ENCODE measurements at places on chromosomes 4 and X.

GRCh38 chr4:107050525-107051135 is 14.5 kb upstream of the DKK2 start:
- DNase-seq: no peak

DNA sequence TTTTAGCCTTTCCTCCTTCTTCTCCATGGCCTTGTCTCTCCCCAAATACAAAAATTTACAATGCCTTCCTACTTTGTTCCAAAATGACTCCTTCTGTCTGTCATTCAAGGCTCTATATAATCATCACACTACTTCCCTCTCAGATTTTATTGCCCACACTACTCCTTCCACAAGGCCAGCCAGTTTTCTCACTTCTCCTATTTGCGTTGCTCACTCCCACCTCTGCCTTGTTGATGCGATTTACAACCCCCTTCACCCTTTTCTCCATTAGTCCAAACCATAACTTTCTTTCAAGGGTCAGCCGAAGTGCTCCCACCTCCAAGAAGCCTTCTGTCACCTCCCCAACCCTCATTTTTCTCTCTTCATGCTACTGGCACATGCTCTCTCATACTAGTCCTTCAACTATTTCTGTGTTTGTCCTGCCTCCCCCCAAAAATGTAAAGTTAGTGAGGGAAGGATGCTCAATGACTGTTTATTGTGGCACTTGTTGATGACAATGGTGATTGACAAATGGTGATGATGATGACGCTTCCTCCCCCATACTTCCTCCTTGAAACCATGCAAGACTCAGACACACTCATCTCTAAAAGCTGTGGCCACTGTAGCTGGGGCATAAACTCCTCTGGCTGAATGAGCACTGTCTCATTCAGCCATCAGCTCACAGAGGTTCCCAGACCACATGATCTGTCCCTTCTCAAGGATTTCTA is 2.7 kb upstream of the XKRX start:
- no peak for DNase-seq

DNA sequence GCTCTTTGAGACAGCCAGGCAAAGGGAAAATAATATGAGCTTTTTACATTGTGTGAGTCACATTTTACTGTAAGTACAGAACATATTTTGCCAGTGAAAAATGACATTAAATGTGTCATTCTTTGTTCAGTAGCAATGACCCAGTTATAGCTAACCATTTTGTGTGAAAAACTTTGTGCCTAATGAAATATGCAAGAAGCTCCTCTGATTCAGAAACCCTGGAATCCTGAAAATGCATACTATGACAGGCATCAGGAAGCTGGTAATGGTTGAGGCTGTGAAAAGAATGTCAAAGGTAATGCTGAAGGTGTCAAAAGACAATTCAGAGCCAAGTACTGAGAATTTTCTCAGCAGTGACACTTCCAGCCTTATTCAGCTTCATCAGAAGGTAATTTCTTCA is 549.5 kb upstream of the SMIM31 start:
- DNase-seq: no peak

DNA sequence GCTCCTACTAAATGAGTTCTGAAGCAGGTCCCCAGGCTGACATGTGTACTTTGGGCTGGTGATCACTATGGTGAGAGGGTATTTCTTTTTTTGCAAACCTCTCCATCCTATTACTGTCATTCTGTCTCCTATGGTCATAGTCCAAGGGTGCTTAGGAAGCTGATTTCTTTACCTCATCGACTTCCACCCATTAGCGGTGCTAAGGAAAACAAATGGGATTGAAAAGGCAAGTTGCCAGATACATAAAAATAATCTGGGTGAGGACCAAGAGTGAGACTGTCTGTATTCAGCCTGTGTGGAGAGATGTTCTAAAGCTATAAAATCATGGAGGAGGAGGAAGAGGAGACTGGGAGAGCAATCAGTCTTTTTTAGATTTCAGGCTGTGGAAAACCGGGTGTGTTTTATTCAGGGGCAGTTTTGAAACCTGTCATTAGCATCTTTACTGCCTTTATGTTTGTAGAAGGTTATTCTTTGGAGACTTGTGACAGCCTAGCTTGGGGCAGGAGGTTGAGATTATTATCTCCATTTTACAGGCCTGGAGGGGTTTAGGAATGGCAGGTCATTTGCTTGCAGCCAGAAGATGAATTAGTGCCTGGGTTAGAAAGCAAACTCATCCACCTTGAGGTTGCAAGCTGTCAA is 1.9 kb downstream of the TMEM164 start:
- DNase-seq: no peak

DNA sequence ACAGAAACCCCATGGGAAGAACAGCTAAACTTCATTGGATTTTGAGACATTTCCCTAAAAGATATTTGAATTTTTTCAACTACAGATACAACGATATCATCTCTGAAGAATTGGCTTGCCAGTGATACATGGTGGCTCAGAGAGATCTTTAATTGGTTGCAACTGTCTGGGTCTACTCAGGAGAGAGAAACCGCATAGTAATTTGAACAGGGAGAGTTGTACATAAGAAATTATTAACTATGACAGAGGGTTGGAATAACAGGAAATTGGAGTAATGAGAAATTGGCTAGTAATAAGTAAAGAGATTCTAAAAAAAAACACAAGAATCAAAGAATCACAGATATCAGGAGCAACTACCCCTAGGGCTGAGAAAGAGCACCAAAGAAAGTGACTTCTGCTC is 118.4 kb downstream of the KLHL13 start:
- no peak for DNase-seq

DNA sequence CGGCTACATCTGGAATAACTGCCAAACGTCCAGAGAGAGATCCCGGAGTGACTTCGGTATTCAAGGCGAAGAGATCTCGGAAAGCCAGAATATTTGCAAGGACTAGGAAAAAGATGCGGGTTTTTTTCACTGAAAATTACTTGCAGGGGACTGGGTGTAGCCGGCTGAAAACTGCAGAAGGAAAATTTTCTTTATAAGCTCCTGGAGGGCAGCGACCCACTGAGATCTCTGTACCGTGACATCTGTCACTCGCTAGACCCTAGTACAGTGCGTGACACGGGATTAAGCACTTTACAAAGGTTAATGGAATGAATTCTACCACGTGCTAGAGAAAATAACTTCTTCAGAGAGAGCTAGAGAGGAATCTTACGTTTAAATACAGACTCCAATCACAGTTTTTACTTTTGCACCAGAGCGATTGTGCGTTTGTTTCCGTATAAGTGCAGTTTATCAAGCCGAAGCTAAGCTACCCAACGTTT is 1.1 kb upstream of the LCORL start:
- DNase-seq: no peak

GRCh38 chr4:90958256-90958895 is 831.2 kb downstream of the CCSER1 start:
- DNase-seq: no peak

GRCh38 chr4:178185517-178185916 is 743.3 kb upstream of the AGA start:
- no peak for DNase-seq

GRCh38 chr4:1155314-1155713 is 17.1 kb downstream of the SPON2 start:
- no peak for DNase-seq

DNA sequence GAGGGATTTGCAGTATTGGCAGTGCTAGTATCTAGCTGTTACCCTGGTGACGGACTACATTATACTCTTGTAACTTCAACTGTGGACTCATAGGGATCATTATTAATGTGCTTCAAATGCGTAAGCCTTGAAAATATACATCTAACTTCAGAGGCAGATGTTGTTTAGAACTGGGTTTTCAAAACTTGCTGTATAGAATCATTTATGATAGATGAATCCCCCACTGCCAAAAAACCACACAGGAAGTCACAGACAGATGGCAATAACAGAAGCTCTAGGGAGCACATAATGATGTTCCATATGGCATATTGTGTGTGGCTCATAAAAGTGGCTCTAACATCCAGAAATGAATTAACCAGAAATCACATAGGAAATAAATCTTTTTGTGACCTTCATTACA is 62.3 kb upstream of the RELL1 start:
- DNase-seq: no peak

- no peak for DNase-seq
These were observed 183.7 kb upstream of the BCOR start for GRCh38 chrX:40281336-40282005.

DNA sequence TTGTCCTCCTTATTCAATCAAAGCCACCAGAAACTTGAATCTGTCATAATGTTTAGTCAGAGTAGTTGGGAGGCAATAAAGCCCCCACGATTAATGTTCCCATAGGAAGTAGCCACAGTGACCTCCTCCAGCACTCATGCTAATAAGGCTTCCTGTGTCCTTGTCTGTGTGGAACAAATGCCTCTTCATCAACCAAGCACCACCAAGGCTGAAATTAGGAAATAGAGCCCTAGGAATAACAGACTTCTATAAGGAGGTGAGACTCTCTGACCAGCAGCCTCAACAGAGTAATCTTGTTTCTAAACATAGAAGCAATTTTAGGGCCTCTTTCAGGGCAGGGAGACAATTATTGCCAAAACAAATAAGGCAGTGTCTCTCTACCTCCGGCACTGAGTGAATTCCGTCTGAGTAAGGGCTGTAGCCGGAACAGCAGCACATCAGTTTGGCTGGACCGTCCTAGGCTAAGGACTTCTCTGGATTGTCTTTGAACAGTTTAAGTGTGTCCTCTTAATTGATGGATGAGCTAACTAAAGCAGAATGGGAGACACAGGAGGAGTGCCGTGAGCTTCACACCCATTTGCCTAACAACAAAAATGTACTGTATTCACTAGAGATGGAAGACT is 329.2 kb upstream of the HAND2 start:
- peak; percentile 73 for DNase-seq

GRCh38 chr4:54548098-54548620 is 109.6 kb upstream of the KIT start:
- no peak for DNase-seq

DNA sequence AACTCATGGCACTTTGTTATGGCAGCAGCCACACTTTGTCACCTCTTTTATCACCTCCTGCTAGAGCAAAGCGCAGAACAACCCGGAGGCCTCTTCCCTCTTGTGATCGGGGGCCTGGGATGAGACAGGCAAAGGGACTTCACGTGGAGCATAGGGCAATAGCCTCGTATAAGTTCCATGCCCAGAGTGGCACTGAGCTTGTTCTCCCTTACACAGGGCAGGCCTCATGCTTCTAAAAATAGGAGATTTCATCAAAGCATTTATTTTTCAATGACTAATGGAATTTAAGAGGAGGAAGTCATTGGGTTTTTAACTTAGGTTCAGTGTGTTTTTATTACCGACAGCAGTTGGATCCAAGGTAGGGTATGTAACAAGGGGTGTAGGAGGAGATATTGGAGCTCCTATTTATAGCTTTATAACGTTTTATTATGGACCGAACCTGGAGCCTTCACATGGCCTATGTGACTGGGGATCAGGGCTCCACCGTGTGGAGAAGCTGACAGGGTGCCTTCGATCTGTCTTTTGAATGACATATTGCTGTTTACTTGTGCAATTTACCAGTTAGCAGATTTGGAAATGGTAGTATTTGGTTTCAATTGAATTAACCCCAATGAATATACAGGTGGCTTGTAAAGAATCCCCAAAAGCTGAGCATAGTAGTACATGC is 93.8 kb downstream of the SLC2A9 start:
- no peak for DNase-seq

DNA sequence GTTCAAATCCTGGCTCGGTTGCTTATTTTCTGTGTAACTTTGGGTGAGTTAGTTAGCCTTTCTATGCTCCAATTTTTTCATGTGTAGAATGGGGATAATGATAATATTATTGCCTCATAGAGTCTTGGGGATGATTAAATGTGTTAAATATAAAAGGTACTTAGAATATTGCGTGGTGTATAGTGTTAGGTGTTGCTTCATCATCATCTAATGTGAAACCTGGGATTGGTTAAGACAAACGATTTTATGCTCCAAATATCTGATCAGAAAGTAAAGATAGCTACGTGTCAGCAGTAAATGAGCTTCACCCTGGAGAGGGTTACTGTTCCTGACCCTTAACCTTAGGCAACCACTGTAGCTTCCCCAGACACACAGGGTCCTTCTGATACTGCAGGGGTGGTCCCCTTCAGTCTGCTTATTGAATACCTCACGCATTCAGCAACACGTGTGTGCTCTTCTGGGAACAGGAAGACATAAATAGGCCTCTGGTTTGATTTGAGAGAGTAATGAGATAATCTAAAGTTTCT is 50.1 kb downstream of the GPAT3 start:
- no peak for DNase-seq

GRCh38 chr4:151797131-151797530 is 36.3 kb upstream of the GATB start:
- DNase-seq: no peak

DNA sequence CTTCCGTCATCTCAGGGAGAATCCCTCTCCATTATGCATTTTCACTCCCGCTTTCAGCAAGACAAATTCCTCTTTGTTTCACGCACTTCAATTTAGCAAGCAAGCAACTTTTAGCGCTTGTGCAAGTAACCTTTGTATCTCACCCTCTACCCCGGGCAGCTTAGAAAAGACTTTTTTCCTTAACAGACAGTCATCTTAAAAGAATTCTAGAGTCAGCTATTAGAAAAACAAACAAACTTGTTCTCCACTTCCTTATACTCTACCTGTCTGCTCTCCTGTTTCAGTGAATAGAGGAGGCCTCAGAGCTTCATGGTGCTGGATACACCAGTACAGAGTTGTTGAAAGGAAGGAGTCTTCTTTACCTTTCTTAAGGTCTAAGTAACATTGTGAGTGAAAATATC is 12.1 kb downstream of the TIGD2 start:
- peak; percentile 91 for DNase-seq

GRCh38 chr4:3179126-3179706 is 69.7 kb upstream of the MSANTD1 start:
- no peak for DNase-seq

DNA sequence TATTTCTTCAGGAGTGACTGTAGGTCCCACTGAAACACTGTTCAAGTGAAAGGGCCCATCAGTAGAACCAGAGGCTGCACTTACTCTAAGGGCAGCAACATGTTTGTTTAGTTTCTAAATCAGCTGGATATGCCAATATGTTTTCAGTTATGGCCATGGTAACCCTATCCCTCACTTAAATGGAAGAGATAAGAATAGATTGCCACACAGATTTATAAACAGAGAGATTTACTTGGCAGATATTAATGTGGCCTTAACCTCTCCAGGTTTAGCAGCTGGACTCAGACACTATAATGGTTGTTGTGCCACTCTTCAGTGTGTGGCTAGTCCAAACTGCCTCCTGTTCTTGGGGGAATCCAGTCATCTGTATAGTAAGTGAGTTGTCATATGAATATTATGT is 354.1 kb downstream of the TEX13C start:
- DNase-seq: no peak

DNA sequence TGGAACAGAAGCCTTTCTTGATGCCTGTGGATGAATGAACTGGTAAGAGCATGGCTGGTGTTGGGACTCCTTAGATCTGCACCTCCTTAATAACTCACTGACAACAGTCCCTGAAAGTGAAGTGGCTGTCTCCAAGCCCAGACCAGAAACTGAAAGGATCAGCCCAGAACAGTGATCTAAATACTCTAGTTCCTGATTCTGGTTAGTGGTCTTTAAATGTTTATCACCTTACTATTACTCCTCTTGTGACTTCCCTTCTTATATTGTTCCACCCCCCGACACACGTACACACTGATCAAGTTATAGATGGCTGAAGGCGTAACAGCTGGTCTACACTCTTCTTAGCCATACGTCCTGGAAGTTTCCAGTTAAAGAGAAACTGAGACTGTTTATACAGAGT is 33.8 kb upstream of the ARMCX2 start:
- DNase-seq: no peak
